ENCODE measurements at places on chromosomes 1 and 21. TPM values are rescaled to one million over a fixed set of nuclear protein-coding genes. Genes with fewer than 3 reads are reported as not detected.
A peak's percentile ranks its signal among the peaks of the same experiment; 100 is the strongest.

- H3K4me1 ChIP-seq: peaks cover 4% of the 10 kb centered on the region
- peak overlapping the region; percentile 45 for H3K4me3 ChIP-seq
Observed at GRCh38 chr1:84434801-84435549, 36.7 kb downstream of the DNASE2B start.

DNA sequence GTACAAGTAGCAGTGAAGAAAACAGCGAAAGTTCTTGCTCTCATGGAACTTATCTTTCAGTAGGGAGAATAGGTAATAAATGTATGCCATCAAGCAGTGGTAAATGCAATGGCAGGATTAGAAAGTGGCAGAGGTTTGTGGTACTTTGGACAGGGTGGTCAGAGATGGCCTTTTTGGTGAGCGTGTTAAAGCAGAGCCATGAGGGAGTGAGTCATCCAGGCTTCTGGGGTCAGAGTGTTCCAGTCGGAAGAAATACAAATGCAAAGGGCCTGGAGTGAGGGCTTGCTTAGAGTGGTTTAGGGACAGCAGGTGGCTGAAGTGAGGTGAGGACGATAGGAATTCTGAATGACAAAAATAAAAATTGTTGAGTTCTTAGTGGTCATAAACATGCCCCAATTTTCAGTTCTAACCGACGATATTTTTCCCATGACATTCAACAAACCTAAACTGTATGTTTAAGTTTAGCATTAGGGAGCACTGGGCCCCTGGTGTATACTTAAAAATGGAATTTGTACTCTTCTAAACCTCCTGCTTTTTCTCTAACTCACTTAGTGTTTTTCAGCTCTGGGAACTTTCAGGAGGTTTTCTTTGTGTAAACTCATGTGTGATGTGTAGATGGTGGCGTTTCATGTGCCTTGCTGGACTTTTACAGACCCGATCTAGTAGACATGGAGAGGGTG is 78.2 kb downstream of the MACF1 start:
- no peak for DNase-seq
- no peak overlapping the region for H3K27ac ChIP-seq
- no peak overlapping the region for H3K4me3 ChIP-seq
- H3K36me3 ChIP-seq: peaks cover 43% of the 10 kb centered on the region

DNA sequence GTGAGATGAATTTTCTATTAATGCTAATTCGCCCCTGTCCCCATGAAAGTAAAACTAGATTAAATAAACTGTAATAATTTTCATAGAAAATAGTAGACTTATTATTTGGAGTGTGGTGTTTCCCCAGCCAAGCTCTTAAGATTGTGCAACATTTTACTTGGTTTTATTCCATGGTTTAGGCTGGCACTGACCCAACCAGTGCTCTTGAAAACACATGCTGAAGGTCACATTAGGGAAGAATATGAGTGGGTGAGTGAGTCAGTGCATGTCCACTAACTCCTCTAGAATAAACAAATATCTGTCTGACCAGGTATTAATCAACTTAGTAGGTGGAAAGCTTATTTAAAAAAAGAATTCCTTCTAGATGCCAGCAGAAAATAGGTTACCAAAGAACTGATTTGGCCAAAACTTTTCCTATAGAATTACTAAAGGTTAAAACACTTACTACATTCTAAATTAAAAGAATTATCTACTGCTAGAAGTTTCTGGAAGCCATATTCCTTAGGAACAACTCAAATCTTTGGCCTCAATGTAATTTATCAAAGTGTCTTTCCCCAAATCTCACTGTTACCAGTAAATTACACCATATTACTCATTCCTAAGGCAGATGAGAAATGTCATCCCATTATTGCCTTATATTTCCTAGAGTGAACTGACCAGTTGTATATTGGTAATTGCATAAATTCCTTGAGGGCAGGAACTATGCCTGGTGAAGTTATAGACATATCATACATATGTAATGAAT is 89.7 kb upstream of the RGS1 start:
- H3K27ac ChIP-seq: peak overlapping the region; percentile 46
- peaks cover 16% of the 10 kb centered on the region for H3K4me1 ChIP-seq
- H3K36me3 ChIP-seq: no peaks in the 10 kb centered on the region
- DNase-seq: peak; percentile 65
- H3K27me3 ChIP-seq: no peaks in the 10 kb centered on the region
- H3K4me3 ChIP-seq: no peak overlapping the region

- peaks cover 29% of the 10 kb centered on the region for H3K4me1 ChIP-seq
- no peaks in the 10 kb centered on the region for H3K27me3 ChIP-seq
- DNase-seq: no peak
- H3K4me3 ChIP-seq: no peak overlapping the region
- no peak overlapping the region for H3K27ac ChIP-seq
Observed at GRCh38 chr1:198780376-198780775, 141.5 kb downstream of the PTPRC start.

- H3K4me1 ChIP-seq: peaks cover 21% of the 10 kb centered on the region
- peak overlapping the region; percentile 83 for H3K27ac ChIP-seq
- peak overlapping the region; percentile 84 for H3K4me3 ChIP-seq
- H3K27me3 ChIP-seq: no peaks in the 10 kb centered on the region
- peak; percentile 62 for DNase-seq
- peaks cover 12% of the 10 kb centered on the region for H3K36me3 ChIP-seq
Observed at GRCh38 chr21:29072873-29073221, 601 bp downstream of the CCT8 start.

- H3K36me3 ChIP-seq: peaks cover 3% of the 10 kb centered on the region
Observed at GRCh38 chr1:52899445-52899894, 22.1 kb downstream of the ECHDC2 start.

DNA sequence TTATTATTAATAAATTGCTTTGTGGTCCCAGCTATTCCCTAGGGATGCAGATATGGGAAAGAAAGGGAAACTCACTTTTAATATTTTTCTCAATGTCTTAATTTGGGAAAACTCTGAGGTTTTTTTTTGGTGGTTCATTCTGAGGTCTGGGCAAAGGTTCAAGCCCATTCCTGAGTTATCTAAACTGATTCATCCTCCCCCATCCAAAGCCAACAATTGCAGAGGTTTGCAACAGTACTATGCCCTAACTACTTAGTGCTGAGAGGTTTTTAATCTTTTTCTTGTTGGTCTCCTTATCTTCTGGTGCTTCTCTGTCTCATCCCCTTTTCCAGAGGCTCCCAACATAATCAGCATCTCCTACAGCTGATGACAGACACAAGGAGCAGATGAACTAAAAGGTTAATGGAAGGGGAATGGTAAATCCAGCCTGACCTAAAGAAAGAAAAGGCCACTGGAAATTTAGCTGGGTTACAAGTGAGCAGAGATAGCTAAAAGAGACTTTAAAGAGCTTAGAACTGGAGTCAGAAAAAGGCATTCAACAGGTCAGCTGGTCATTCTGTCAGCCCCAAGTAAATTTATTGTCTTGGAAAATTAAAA is 390.4 kb downstream of the TGFB2 start:
- H3K36me3 ChIP-seq: no peaks in the 10 kb centered on the region
- peak overlapping the region; percentile 69 for H3K27ac ChIP-seq
- H3K4me3 ChIP-seq: no peak overlapping the region
- H3K4me1 ChIP-seq: peaks cover 21% of the 10 kb centered on the region

DNA sequence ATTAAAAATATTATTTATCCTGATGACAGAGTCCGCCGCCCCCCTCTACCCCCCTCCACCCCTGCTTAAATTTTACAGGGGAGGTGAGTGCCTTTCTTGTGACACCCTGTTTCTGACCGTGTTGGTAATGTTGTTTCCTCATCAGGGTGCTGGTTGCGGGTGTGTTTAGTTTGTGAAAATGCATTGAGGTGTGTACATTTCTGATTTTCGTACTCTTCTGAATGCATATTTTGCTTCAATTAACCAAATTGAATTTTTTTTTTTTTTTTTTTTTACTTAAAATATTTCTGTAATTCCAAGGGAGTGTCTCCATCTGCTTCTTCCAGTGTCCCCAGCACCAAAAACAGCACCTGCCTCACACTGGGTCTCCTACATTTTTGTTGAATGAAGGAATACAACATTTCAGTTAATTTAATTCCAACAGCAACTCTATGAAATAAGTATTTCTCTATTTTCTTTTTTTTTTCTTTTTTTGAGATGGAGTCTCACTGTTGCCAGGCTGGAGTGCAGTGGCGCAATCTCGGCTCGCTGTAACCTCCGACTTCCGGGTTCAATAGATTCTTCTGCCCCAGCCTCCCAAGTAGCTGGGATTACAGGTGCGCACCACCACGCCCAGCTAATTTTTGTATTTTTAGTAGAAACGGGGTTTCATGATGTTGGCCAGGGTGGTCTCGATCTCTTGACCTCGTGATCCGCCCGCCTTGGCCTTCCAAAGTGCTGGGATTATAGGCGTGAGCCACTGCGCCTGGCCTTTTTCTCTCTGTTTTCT is 5.6 kb upstream of the SLC2A1 start:
- H3K4me1 ChIP-seq: peaks cover 42% of the 10 kb centered on the region
- no peak for DNase-seq
- H3K4me3 ChIP-seq: no peak overlapping the region
- no peaks in the 10 kb centered on the region for H3K36me3 ChIP-seq
- peak overlapping the region; percentile 25 for H3K27ac ChIP-seq

DNA sequence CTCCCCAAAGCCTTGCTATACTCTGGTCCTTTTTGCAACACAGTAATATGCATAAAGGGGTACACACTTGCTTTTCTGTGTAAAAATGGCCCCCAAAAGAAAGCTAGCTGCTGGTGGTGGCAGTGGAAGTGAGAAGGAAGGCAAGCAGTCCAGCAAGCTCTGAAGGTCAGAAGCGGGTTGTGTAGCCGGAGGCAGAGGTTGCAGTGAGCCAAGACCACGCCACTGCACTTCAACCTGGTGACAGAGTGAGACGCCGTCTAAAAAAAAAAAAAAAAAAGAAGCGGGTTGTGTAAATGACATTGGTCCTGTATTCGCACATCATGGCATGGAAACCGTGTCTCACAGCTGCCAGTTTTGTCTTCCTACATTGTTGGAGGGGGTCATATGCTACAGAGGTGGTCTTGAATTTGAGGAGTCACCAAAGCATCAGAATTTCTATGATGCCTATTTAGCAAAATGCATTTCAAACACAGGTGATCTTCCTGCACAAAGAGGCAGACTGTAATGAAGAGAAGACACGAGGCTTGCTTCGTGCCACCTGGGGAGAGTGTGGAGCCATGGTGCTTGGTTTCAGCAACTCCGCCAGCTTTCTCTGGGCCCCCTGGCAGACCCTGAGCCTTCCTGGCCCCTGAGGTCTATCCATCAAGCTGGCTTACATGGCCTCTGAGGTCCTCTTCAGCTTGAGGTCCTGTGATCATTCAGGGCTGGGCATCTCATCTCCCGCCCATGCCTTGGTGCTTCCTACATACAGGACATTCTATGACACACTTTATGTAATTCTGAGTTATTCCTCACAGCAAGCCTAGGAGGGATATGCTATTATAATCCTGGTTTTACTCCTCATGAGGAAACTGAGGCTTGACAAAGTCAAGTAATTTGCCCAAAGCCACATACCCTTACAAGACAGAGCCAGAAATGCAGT is 71.0 kb downstream of the TOMM20 start:
- peak; percentile 21 for DNase-seq
- no peaks in the 10 kb centered on the region for H3K4me1 ChIP-seq
- no peaks in the 10 kb centered on the region for H3K27me3 ChIP-seq
- no peak overlapping the region for H3K4me3 ChIP-seq
- no peaks in the 10 kb centered on the region for H3K36me3 ChIP-seq
- no peak overlapping the region for H3K27ac ChIP-seq

DNA sequence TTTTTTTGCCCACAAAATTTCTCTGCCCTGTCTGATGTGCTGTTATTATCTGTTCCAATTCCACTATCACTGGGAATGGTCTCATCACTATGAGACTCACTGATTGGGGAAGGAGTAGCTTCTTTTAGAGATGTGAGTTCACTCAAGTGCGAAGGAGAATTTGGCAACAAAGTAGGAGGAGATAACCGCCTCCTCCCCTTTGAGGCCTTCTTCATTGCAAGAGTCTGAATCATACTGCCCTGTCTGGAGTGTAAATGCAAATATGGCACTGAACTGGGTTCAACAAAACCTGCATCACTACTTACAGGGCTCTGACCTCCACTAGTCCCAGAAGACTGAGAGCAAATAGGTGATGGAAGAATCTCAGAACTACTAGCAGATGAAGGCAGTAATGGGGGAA is 83.4 kb downstream of the ASH1L start:
- no peak overlapping the region for H3K27ac ChIP-seq
- peaks cover 21% of the 10 kb centered on the region for H3K36me3 ChIP-seq
- peaks cover 4% of the 10 kb centered on the region for H3K4me1 ChIP-seq
- no peaks in the 10 kb centered on the region for H3K27me3 ChIP-seq
- H3K4me3 ChIP-seq: no peak overlapping the region

DNA sequence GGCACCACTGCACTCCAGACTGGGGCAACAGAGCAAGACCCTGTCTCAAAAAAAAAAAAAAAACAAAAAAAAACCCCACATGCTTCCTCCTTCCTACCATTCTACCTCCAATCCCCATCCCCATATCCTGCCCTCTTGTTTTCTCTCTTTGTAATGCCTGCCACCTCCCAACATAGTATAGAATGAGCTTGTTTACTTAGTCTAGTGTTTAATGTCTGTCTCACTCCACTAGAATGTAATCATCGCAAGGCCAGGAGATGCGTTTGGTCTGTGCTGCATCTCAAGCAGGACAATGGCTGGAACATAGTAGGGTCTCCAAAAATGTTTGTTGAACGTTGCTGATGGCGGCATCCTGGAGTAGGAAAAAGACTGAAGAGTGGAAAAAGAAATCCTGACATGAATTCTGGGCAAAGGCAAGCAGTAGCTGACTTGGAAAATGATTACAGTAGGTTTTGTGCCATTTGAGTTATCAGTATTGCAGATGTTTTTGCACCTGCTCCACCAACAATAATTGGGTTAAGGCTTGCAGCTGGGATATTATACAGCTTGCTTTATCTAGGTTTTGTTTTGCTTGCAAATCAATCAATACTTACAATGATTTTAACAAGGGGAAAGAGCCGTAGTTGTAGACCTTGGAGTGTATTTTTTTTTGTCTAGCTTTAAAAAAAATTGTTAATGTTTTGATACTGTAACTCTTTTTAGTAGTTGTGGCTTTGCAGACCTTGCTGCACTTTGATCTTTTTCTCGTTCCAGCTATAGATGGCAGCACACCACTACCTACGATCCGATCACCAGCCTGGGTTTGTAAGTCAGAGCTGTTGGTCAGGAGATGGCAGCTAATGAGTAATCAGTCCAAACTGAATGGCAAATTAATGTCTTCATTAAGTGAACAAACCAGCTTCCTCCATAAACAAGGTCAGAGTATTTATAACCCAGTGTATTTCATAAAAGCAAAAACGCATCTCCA is 62.4 kb downstream of the BACH1 start:
- no peak overlapping the region for H3K4me3 ChIP-seq
- no peaks in the 10 kb centered on the region for H3K27me3 ChIP-seq
- H3K4me1 ChIP-seq: no peaks in the 10 kb centered on the region
- peak; percentile 6 for DNase-seq
- H3K36me3 ChIP-seq: peaks cover 18% of the 10 kb centered on the region

GRCh38 chr21:39175154-39175553 is 8.1 kb downstream of the PSMG1 start:
- no peak overlapping the region for H3K27ac ChIP-seq
- H3K4me1 ChIP-seq: no peaks in the 10 kb centered on the region
- DNase-seq: no peak
- no peaks in the 10 kb centered on the region for H3K27me3 ChIP-seq

Gene DNASE2B
- total RNA-seq: not detected

Gene SELENBP1
- total RNA-seq: 28.3 TPM

Gene TDRD5
- total RNA-seq: not detected

Gene KANK4
- under 0.01 TPM for total RNA-seq
